ENCODE measurements at places on chromosomes 16 and 17.
A peak's percentile ranks its signal among the peaks of the same experiment; 100 is the strongest.

DNA sequence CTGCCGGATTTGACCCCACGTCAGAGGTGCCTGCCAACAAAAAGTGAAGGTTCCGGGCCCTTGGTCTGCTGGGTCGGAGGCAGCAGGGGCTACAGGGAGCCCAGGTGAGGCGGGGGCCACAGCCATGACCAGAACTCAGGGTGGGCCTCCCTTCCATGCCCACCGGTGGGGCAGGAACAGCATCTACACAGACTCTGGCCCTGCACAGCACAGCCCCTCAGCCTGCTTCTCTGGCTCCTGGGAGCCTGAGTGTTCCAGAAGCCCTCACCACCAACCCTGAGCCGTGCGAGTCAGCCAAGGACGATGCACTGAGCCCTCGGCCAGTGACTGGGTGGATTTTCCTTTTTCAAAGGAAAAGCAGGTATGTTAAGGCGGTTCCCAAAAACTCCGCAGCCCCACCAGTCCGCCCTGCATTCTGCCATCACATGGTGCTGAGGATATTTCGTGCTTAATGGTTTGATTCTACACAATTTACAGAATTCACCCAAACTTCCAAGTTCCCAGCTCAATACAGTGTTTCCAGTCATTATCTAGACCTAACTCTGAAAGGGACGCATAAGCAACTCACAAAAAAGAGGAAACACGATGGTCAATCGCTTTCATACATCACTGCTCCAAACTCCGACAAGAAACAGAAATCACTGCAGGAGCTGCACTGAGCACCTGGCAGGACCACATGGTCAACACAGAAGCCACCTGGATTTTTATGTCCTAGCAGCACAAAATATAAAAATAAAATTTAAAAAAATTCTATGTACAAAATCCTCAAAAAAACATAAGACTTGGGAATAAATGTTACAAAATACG lies 19.4 kb upstream of the C16orf95 start:
- DNase-seq = peak; percentile 83

DNA sequence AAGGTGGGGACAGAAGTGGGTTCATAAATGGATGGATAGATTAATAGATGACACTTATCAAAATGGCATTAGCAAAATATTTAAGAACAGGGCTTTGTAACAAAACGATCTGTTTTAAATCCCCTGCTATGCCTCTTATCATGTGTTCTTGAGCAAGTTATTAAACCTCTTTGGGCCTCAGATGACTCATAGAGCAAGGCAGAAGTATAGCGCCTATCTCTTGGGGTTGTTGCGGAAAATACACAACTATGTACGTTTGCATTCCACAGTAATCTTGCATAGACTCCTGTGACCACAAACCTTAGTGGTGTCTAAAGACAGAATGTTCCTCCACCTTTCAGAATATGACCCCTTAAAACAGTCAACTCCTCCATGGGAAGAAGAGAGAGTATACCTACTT lies 116.8 kb downstream of the CDYL2 start:
- no peak for DNase-seq

- no peak for DNase-seq
Observed at GRCh38 chr17:48543107-48543853, 1.6 kb downstream of the HOXB2 start.

DNA sequence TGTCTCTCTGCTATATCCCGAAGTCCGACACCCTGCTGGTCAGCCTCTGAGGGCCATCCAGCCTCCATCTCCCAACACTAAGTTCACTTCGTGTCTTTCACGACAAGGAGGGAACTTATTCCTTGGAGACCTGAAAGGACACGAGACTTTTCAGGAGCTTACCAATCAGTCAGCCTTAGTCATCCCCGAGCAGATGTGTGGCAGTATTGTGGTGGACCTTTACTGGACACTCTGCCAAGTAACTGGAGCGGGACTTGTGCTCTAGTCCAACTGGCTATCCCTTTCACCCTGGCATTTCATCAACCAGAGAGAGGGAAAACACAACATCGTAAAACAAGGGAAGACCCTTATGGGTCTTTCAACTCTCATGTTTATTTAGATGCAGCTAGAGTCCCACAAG lies 87.1 kb downstream of the EMP2 start:
- DNase-seq = no peak

DNA sequence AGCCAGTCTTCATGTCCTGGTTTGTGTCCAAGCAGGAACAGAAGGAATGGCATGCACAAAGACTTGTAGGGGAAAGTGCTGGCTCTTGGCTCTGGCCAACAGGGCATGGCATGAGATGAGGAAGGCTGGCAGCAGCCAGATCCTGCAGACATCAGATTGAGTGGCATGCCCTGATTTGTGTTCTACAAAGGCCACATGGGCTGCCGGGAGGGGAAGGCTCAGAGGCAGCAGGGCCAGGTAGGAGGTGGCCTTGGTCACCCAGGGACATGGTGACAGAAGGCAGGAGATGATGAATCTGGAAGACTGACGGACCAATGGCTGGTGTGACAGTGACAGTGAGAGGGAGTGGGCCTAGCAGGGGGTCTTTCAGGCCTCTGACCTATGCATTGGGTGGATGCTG lies 33.7 kb downstream of the SMPD3 start:
- DNase-seq = no peak

GRCh38 chr16:75947626-75948239 lies 221.4 kb upstream of the CPHXL start:
- no peak for DNase-seq

DNA sequence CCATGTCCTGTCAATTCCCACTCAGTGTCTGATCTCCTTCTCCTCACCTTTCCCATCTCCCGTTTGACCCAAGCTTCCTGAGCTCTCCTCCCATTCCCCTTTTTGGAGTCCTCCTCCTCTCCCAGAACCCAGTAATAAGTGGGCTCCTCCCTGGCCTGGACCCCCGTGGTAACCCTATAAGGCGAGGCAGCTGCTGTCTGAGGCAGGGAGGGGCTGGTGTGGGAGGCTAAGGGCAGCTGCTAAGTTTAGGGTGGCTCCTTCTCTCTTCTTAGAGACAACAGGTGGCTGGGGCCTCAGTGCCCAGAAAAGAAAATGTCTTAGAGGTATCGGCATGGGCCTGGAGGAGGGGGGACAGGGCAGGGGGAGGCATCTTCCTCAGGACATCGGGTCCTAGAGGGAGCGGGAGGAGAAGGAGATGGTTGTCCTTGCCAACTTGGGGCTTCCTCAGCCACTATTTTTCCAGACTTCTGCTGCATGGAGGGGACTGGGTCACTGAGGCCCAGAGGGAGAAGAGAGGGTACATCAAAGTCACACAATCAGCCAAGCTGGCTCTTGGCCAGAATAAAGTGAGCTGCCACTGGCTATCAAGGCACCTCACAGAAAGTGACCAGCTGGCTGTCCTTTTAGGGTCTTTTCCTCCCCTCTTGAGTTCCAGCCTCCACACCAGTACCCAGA lies 1.9 kb upstream of the TBC1D10B start:
- DNase-seq = peak; percentile 38

- DNase-seq = no peak
Observed at GRCh38 chr17:30074730-30075129, 41.9 kb upstream of the NSRP1 start.

GRCh38 chr16:83953796-83954576 lies 946 bp downstream of the OSGIN1 start:
- peak; percentile 85 for DNase-seq

GRCh38 chr17:48715496-48716399 lies 6.6 kb downstream of the PRAC1 start:
- no peak for DNase-seq

GRCh38 chr17:61144617-61145564 lies 254.8 kb upstream of the TBX2 start:
- DNase-seq = no peak

- DNase-seq = no peak
Observed at GRCh38 chr17:13395346-13395745, 206.4 kb downstream of the HS3ST3A1 start.

- peak; percentile 3 for DNase-seq
Observed at GRCh38 chr17:265718-266117, 84.3 kb upstream of the DOC2B start.

- DNase-seq = no peak
Observed at GRCh38 chr17:5184288-5184687, 7.4 kb downstream of the ZNF594 start.

DNA sequence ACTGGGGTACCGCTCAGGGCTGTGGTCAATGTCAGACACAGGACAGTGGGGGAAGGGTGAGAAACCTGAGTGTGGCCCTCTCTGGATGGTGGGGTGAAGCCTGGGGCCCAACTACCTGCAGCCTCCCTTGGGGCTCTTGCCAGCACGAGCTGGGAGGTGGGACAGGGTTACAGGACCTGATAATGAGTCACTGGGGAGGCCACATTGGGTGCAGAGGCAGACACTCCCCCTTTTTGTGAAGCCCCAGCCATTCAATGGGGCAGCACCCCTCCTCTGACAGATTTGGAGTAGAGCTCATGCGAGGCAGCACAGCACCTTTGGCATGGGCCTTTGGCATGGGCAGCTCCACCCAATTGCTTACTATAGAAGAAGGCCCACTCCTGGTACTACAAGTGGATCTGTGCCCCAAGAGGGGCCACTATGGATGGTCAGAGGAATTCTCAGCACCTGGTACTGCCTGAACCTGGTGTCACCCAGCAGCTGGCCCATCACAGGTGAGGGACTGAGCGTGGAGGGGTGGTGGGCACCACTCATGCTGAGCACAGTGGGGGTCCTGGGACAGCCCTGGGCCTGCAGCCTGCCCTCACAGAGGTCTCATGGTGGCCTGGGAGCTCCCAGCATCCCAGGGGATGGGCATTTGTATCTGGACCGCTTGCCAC lies 45.2 kb upstream of the SMPD3 start:
- DNase-seq = no peak

- no peak for DNase-seq
Observed at GRCh38 chr17:1593630-1593931, 31.0 kb upstream of the PITPNA start.

- DNase-seq = no peak
Observed at GRCh38 chr16:86450691-86451090, 59.6 kb upstream of the FOXF1 start.

DNA sequence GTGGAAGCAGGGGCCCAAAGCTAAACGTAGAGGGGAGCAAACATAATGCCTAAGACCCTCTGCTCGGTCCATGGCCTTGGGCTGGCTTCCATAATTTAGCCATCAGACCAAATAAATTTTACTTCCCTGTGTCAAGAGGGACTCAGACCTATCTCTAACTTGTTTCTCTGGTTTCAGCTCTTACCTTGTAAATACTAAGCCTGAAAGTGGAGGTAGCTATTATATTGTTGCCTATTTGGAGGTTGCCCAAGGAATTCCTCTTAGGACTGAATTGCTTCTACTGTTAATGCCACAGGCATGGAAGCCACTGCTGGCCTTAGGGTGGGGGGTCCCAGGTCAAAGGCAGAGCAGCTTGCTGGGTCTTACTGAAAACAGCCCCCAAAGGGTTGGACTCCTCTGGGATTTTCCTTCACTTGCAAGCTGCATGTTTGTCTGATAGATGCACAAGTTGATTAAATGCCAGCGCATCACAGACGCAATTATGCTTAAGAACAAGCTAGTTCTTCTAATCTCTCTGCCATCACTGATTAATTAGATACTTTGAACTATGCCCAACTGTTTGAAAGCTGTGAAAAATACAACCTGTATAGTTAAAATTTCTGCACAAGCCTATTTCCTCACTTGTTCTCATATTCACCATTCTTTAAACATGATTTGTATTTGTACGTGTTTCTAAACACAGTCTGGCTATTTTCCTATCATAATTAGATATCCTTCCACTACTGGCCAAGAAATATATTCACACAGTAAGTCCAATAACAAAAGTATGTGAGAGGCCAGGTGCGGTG lies 67.9 kb upstream of the HAS3 start:
- DNase-seq = no peak

DNA sequence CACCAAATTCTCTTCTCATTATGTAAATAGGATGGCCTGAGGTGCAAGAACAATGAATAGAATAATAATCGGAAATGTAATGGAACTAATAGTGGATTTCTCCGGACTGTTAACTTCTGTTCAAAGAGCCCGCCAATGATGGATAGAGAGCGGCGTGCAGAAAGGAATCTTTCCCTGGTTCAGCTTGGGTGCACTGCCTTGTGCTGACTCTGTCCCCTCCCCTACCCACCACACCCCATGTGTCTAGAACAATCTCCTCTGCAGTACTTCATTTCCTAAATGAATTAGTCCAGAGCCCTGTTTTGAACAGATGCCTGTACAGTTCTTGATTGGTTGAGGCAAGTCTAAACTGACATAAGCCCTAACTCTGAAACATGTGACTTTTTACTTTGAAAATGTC lies 125.4 kb downstream of the CDH13 start:
- no peak for DNase-seq

GRCh38 chr16:56257239-56257638 lies 66.0 kb downstream of the GNAO1 start:
- no peak for DNase-seq

- DNase-seq = peak; percentile 63
Observed at GRCh38 chr17:39659279-39660010, 5.7 kb upstream of the TCAP start.

All from osteoblast (primary cell).